ENCODE measurements at places on chromosomes 2 and 18. TPM values are rescaled to one million over a fixed set of nuclear protein-coding genes. Genes with fewer than 3 reads are reported as not detected.
A peak's percentile ranks its signal among the peaks of the same experiment; 100 is the strongest.

- no peak for DNase-seq
Observed at GRCh38 chr2:98778741-98779483, 48.0 kb upstream of the MGAT4A start.

The TMEM178A gene
- 0.48 TPM for total RNA-seq

GRCh38 chr18:8705238-8705960 lies at the start of gene MTCL1:
TSS of gene MTCL1 (plus strand) at chr18:8705556. CDS start at chr18:8705661, 105 bp downstream.
- peak; percentile 25 for DNase-seq

- no peak for DNase-seq
Observed at GRCh38 chr2:188576651-188577050, 285.0 kb downstream of the GULP1 start.

DNA sequence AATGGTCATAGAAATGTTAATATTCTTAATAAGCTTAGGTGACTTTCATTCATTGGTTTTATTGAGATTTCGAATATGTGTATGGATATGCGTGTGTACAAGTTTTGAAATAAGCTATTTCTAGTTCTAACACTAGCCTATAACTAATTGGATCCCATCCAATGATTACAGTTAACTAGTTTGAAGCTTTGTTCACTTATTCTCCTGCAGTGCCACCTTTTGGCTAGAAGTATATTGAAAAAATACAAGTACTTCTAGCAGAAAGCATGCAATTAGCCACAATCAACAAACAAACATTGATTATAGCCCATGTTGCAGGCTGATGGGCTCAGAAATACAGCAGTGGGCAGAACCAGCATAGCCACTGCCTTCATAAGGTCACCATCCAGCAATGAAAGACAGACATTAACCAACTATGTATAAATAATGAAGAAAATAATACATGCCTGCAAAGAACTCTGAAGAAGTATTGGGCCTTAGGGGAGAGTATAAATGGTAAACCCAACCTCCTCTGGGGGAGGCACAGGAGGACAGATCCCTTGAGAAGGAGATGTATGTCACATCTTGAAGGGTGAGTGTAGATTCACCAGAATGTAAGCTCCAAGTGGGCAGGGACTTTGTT lies 5.1 kb upstream of the PIEZO2 start:
- DNase-seq = no peak

GRCh38 chr2:71530641-71531332 lies 77.4 kb downstream of the DYSF start:
- peak; percentile 28 for DNase-seq

DNA sequence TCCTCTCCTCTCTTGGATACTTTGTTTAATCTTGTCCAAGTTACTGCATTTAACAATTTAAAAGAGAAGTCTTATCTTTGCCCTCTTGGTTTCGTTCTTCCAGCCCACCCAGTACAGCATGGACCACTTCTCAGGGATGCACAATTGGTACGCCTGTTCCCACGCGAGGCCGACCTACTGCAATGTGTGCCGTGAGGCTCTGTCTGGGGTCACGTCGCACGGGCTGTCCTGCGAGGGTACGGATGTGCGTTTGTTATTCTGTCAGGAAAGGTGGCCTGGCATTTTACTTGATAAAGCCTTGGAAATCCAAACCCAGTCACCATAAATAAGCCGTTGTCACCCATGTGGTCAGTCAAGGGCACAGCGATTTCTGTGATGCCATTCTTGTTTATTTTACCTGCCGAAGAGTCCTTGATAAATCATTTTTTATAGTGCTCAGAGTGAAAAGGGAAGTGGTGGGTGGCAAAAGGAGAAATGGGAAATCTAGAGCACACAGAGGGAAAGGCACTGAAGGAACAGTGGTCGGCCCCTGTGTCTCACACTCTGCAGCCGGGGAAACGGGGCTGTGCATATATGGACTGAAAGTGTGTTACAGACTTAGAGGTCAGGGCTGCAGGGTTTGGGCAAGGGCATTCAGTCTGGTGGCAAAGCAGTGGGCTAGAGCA lies 80.5 kb downstream of the DGKD start:
- DNase-seq = no peak

The CFC1 gene
- not detected for total RNA-seq

The NEURL3 gene
- total RNA-seq = 1.1 TPM

The LDLRAD4 gene
- total RNA-seq = 28.4 TPM

GRCh38 chr2:73614997-73615396 lies 27.2 kb downstream of the NAT8 start:
- DNase-seq = no peak

The SIX2 gene
- not detected for total RNA-seq

DNA sequence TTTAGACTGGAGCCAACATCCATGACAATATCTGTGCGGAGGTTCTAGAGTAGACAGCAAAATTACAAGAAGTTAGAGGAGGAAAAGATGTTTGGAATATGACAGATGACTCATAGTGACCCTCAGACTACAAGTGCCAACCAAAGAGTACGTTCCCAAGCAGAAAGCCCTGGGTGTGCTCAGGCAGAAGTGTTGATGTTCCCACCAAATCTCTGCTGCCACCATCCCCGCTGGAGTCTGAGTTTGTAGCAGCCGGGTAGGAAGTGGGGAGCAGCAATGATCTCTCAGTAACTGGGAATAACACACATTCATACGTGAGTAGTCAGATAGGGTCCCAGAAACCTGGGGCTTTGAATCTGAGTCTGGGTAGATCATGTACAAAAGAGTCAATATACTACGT lies 73.2 kb downstream of the XDH start:
- DNase-seq = no peak

DNA sequence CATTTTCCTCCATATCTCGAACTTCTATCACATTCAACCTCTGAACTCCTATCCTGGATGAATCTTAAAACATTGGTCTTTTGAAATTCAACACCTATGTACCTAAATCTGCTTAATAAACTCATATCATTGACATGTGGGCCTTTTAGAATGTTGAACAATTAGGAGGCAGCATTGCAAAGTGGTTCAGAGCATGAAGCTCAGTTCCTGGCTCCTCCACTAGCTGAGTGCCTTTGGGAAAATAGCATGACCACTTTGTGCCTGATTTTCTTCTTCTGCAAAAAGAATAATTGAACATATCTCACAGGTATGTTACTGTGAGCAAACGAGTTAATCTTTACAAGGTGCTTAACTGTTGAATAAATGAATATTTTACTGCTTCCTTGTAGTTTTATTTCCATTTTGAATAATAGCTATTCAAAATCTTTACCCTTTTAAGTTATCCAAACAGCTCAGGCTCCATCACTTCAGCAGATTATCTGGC lies 14.3 kb upstream of the ITPRID2 start:
- DNase-seq = no peak

The FSIP2 gene
- total RNA-seq = 0.10 TPM

The SLC19A3 gene
- total RNA-seq = not detected

The CHST10 gene
- 3.6 TPM for total RNA-seq

- no peak for DNase-seq
Observed at GRCh38 chr2:105567996-105568494, 169.2 kb upstream of the FHL2 start.

The FEV gene
- total RNA-seq = not detected

The CCDC178 gene
- not detected for total RNA-seq

GRCh38 chr2:125643128-125643527 lies 1012.8 kb upstream of the GYPC start:
- DNase-seq = no peak

GRCh38 chr2:101267671-101268656 lies 15.3 kb downstream of the CNOT11 start:
- DNase-seq = no peak

The CHPF gene
- total RNA-seq = 19.9 TPM

- no peak for DNase-seq
Observed at GRCh38 chr2:215498431-215498830, 62.6 kb upstream of the FN1 start.

DNA sequence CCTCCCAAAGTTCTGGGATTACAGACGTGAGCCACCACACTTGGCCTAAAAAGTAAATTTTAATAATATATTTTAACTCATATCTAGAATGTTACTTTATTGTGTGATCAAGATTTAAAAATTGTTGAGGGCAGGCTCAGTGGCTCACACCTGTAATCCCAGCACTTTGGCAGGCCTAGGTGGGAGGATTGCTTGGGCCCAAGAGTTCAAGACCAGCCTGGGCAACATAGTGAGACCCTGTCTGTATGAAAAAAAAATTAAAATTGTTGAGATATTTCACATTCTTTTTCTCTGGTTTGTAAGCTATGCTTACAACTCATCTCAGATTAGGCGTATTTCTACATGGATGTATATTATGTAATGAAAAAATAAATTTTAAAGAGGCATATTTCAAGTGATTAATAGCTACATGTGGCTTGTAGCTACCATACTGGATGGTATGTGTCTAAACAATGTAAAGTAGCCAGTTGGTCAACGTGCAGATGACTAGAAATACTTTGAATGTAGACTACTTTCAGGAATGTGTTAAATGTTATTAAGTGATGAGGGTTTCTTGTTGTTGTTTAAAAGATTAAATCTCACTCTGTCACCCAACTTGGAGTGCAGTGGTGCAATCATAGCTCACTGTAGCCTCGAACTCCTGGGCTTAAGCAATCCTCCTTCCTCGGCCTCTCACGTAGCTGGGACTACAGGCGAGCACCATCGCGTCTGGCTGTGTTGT lies 5.9 kb downstream of the RAB10 start:
- DNase-seq = no peak

GRCh38 chr2:187138265-187138664 lies 289.3 kb upstream of the ZSWIM2 start:
- no peak for DNase-seq

The UGT1A8 gene
- not detected for total RNA-seq

The RAB27B gene
- total RNA-seq = 0.31 TPM

The UXS1 gene
- total RNA-seq = 39.2 TPM

DNA sequence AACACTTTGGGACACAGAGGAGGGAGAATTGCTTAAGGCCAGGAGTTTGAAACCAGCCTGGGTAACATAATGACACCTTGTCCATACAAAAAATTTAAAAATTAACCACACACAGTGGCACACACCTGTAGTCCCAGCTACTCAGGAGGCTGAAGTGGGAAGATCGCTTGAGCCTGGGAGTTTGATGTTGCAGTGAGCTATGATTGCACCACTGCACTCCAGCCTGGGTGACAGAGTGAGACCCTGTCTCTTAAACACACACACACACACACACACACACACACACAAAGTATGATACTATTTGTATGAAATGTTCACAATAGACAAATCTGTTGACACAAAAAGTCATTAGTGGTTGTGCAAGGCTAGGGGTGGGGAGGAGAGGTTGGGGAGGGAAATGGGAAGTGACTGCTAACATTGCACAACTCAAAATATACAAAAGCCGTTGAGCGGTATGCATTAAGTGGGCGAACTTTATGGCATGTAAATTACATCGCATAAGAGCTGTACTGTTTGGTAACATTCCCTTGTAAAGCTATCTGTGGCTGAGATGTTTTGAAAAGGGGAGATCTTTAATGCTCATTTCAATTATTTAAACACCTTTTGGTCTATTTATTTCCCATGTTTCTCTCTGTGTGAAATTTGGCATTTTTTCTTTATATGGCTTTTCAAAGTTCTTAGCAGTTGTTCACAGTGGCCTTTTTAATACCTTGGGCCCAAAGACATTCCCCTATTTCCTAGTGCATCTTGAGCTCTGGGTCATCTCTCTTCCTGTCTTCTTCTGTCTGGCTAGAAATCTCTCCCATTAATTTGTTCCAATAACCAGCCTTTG lies 58.9 kb upstream of the ZNF516 start:
- no peak for DNase-seq

DNA sequence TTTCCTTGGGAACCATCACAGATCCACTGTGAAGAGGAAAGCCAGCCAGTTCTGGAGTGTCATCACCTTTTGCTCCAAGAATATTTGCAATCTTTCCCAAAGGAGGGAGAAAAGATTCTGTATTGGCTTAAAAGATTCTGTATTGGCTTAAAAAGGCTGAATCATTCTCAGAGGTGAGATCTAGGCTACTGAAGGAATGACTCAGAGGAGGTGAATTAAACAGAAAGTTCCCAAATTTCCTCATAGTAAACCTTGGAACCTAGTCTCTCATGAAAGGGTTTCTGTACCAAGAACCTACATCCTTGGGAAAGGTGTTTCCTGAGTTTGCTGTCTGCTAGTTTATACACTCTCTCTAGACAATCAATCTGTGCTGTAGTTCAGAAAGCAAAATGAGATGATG lies 34.1 kb upstream of the GRB14 start:
- no peak for DNase-seq

DNA sequence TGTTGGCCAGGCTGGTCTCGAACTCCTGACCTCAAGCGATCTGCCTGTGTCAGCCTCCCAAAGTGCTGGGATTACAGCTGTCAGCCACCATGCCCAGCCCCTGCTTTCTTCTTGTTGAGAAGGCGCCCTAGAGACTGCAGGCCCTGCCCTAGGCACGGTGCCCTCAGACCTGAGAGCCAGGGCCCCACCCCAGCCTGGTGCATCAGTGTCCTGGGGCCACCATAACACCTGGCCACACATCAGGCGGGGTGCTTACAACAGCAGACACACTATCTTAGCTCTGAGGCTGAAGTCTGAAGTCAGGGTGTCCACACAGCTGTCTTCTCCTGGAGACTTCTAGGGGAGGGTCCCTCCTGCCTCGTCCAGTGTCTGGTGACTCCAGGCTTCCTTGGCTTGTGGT lies 120.6 kb downstream of the NDUFA10 start:
- no peak for DNase-seq

- no peak for DNase-seq
Observed at GRCh38 chr2:48586433-48586832, 31.2 kb upstream of the GTF2A1L start.

The CDH19 gene
- not detected for total RNA-seq

The CYP1B1 gene
- total RNA-seq = 4.3 TPM

The FBXO15 gene
- 0.67 TPM for total RNA-seq

GRCh38 chr2:46340740-46341420 lies 43.7 kb downstream of the EPAS1 start:
- no peak for DNase-seq

GRCh38 chr2:200430017-200430416 lies 79.9 kb downstream of the KCTD18 start:
- no peak for DNase-seq

- DNase-seq = no peak
Observed at GRCh38 chr2:16002575-16002974, 62.2 kb downstream of the MYCN start.

- no peak for DNase-seq
Observed at GRCh38 chr2:190452433-190452832, 44.3 kb downstream of the MFSD6 start.

The HOXD3 gene
- not detected for total RNA-seq

DNA sequence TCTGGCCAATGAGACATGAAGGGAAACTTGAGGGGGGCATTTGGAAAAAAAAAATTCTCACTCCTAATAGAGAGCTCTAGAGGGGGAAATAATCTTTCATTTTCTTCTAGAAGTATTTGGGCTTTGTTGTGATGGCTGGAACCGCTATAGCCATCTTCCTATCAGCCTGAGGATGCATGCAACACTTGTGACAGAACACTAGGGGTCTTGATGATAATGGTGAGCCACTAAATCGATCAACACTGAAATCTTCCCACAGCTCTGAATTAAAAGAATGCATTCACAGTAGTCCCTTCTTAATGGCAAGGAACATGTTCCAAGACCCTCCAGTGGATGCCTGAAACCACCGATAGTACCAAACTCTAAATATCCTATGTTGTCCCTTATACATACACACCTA lies 325.3 kb downstream of the LNPK start:
- DNase-seq = no peak

All from activated CD4-positive, alpha-beta memory T cell treated with anti-CD3 and anti-CD28 coated beads for 36 hours (primary cell).